ENCODE measurements at places on chromosomes 5 and 9. TPM values are rescaled to one million over a fixed set of nuclear protein-coding genes. Genes with fewer than 3 reads are reported as not detected.

DNA sequence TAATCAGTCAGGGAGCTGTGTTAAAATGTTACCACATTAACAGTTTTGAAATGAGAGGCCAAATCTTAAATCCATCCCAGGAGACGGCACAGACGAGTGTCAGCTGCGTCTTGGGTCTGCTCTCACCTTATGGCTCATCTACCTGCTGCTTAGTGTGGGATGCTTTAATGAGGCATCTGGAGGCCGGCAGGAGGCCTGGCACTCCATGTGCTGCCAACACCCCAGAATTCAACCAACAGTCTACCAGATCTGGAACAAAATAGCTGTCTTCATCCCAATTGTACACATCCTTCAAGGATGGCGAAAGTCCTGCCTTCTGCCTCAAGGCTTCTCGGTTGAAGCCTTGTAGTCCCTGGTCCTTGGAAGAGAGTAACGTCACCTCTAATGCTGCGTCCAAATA lies 12.0 kb downstream of the PRKACG start:
- no peak overlapping the region for H3K27ac ChIP-seq
- DNase-seq, result no peak
- H3K36me3 ChIP-seq, result no peaks in the 10 kb centered on the region
- H3K27me3 ChIP-seq, result peaks cover 3% of the 10 kb centered on the region

GRCh38 chr9:77764894-77765780 lies 117.0 kb upstream of the GNA14 start:
- no peak for DNase-seq
- no peak overlapping the region for H3K4me3 ChIP-seq

DNA sequence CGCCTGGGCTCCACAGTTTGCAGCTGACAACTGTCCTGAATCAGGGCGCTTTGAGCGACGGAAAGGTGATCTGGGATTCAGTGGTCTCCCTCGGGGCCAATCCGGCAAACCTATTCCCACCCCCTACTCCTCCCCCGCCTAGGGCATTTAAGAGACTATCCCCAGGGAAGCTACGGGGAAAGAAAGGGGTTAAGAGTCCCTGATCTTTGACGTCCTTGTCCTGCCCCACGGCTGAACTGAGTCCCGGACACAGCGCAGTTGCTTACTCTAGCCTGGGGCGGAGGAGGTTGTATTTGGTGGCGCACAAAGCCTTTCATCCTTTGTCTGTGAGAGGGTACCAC lies 3.4 kb downstream of the RORB start:
- peaks cover 9% of the 10 kb centered on the region for H3K4me1 ChIP-seq
- H3K27ac ChIP-seq, result no peak overlapping the region
- DNase-seq, result no peak
- H3K27me3 ChIP-seq, result peaks cover 41% of the 10 kb centered on the region
- H3K36me3 ChIP-seq, result no peaks in the 10 kb centered on the region

GRCh38 chr5:11770310-11770709 lies 133.9 kb downstream of the CTNND2 start:
- no peak overlapping the region for H3K27ac ChIP-seq
- H3K4me1 ChIP-seq, result no peaks in the 10 kb centered on the region
- no peaks in the 10 kb centered on the region for H3K36me3 ChIP-seq

DNA sequence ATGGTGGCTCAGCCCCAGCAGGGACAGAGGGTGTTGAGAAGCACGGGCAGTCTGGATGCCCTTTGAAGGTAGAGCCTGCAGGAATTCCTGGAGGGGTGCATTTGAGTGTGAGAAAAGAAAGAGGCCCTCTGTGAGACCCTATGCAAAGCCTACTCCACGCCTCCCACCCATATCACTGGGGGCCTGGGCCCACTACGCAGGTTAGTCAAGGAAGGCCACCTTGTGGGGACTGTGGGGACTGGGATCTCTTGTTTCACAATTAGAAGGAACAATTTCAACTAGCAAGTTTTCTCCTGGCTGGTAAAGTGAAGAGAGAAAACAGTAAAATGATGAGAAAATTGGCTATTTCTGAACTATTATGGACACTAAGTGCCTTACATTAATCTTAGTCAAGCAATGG lies 486.2 kb upstream of the DAP start:
- DNase-seq, result no peak
- no peaks in the 10 kb centered on the region for H3K27me3 ChIP-seq
- no peaks in the 10 kb centered on the region for H3K4me1 ChIP-seq
- H3K27ac ChIP-seq, result no peak overlapping the region
- no peak overlapping the region for H3K4me3 ChIP-seq

GRCh38 chr5:137837491-137838394 lies 29.9 kb upstream of the MYOT start:
- no peak overlapping the region for H3K27ac ChIP-seq
- H3K4me3 ChIP-seq, result no peak overlapping the region
- H3K4me1 ChIP-seq, result no peaks in the 10 kb centered on the region

DNA sequence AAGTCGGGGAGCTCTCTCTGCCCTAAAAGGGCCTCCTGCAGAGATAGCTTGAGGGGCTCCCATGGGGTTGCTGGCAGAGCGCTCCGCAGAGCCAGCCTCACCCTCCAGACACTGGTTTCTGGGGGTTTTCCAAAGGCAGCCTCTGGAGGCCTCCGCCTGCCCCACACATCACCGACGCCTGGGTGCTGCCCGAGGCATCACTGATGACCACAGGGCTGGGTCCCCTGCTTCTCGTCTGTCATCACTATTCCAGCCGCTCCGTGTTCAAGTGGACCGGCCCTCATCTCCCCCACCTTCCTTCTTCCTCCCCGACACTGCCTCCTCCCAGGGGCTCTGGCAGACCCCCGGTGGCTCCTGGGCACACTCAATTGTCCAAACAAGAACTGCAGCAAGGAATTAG lies 64.1 kb upstream of the IRX4 start:
- no peak for DNase-seq
- no peak overlapping the region for H3K4me3 ChIP-seq
- no peaks in the 10 kb centered on the region for H3K4me1 ChIP-seq
- H3K27me3 ChIP-seq, result no peaks in the 10 kb centered on the region
- H3K36me3 ChIP-seq, result no peaks in the 10 kb centered on the region

TMEM174 gene
- not detected for total RNA-seq
